Esophagus squamous epithelium (tissue), 5 donors: ENCODE measurements at places on chromosomes 5 and 9.

DNA sequence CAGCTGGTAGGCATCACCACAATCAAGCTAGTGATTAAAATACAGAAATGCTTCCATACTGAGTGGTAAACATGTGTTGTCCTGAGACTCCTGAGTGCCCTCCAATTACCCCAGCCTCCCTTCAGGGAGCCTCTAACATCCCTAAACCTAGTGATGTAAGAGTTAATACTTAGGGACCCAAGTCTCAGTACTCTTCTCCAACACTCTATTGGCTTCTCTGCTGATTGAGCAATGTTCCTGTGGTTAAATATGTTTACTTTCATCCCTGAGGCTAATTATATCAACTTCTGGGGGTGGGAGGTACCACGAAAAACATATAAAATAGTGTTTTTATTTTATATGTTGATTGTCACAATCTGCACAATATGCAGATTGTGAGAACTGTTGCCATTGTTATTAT lies 5.0 kb downstream of the GRXCR2 start:
- no peak for DNase-seq

DNA sequence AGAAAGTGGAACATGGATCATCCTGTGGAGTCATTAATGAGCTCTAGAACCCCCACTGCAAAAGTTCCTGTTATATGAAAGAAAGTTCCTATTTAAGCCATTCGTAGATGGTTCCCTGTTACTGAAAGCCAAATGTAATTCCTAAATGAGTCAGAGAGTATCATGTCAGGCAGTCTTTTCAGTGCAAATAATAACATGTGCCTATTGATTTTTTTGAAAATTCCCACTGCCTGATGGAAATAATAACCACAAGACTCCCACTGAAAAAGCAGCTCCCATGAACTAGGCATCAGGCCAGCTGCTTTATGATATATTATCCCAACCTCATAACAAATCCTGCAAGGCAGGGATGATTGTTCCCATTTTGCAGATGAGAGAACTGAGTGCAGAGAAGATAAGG lies 217.2 kb downstream of the DAB2IP start:
- no peak for DNase-seq

DNA sequence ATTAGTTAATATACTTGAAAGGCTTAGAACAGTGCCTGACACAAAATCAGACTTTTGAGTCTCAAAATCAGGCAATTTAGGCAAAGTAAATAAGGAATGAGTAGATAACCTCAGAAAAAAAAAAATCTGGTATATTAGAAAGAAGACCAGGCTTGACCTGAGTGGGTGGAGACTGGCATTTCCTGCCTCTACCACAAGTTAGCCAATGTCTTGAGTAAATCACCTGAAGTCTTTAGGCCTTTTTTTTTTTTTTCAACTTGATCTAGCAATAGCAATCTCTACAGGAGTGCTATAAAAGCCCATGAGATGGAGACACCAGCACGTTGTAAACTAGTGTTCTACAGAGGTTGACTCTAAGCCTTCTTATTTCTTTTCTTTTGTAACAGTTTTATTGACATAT lies 104.2 kb upstream of the RASEF start:
- DNase-seq: no peak

GRCh38 chr9:136742591-136743391 lies at the start of gene LCN10:
TSS of gene LCN10 (minus strand) at chr9:136742940. CDS start at chr9:136742903, 37 bp downstream.
- no peak for DNase-seq

DNA sequence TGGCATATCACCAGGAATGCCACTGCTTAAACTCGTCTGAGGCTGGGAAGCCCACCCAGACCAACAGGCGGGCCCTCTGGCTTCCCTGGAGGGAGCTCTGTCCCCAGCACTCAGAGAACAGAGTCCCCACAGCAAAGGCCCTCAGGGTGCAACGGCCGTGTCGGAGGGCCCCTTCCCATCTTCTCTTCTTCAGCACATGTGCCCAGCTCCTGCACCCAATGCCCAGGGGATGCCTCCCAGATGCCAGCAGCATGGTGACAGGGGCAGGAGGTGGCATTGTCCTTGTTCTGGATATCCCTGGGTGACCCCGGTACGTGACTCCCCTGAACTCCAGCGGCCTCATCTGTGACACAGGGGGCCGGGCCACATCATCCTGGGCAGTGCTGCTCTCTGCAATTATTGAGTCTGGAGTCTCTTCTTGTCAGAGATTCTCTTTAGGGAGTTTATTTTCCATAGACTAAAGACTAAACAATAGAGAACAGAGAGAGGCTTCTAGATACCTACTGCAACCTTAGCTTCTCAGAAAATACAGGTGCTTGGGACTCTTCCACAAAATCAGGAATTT lies 13.6 kb upstream of the OLFM1 start:
- no peak for DNase-seq

DNA sequence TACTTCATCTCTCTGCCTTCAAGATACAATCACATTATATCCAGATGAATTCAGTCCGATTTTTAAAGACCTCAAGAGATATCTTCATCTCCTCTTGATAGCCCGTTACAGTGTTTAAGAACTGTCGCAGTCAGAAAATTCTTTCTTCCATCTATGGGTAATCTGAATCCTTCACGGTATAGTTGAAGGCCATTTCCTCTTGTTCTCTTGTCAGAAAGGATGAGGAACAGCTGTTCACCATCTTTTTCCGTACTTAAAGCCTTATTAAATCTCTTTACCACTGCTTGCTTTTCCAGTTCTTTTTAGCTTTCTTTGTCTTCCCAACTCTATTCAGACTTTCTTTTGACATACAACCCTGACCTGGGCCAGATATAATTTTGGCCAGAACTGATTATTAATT lies 121.8 kb downstream of the XRCC4 start:
- no peak for DNase-seq
